ENCODE measurements at places on chromosomes 5 and 9.

DNA sequence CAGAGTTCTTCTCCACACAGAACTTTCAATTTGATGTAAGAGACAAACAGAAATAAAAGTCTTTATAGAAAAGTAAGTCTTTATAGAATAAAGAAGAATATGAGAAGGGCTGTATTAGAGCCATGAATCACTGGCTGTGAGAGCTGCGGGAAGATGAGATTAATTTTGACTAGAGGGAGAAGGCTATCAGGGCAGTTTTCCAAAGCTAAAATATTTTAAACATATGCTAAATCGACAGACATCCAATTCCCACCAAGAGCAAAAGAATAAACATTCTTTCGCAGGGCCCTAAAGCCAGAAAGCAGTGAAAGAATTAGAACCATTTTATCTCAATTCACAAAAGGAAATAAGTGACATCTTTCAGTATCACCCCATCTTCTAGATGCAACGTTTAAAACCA is 208.3 kb upstream of the MAP3K1 start:
- DNase-seq, result peak; percentile 81

GRCh38 chr5:171444582-171444981 is 25.1 kb downstream of the FGF18 start:
- DNase-seq, result no peak

- DNase-seq, result no peak
These were observed 56.4 kb downstream of the GTF3C4 start for GRCh38 chr9:132726576-132727130.

DNA sequence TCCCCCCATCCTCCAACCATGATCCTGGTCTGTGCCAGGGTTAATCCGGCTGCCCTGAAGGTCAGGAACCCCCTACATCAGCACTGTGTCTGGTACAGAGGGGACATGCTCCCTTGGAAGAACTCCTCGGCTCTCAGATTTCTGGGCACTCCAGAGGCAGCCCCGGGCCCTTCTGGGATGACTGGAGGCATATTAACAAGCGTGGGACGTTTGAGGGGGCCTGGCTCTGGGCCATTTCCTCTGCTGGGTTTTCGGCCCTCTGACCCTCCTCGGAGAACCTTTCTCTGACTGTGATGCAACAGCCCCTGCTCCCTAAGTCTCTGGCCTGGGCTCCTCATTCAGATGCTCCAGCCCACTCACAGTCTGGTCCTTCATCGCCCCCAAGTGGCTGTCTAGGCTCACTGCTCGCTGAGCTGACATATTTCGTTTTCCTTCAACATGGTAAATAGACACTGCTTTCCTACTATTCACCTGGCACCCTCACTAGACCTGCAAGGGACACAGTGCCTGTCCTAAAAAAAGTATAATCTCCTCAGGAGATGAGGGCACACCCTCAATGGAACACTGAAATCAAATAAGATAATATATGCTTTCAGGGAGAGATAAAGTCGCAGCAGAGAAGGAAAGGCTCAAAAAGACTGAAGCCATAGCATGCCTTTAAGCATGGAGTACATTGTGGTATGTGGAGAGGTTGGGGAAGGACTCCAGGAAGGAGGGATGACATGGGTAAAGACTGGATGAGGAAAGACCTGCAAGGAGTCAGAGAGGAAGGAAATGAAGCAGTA is 404.7 kb upstream of the TRPC7 start:
- DNase-seq, result peak; percentile 67

- DNase-seq, result no peak
These were observed 18.8 kb downstream of the UBE2R2 start for GRCh38 chr9:33835625-33836260.

DNA sequence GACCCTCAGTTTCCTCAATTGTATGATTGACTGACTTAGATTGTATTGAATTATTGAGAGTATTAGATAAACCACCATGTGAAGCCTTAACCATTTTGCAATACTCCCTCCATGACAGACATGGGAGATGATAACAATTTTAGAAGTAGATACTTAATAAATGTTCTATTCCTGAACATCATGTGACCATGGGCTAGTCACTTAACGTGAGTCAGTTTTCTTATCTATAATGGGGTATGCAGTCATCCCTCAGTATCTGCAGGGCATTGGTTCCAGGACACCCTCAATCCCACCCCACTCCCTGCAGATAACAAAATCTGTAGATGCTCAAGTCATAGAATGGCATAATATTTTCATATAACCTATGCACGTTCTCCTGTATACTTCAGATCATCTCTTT is 31.0 kb downstream of the SNX18 start:
- no peak for DNase-seq

DNA sequence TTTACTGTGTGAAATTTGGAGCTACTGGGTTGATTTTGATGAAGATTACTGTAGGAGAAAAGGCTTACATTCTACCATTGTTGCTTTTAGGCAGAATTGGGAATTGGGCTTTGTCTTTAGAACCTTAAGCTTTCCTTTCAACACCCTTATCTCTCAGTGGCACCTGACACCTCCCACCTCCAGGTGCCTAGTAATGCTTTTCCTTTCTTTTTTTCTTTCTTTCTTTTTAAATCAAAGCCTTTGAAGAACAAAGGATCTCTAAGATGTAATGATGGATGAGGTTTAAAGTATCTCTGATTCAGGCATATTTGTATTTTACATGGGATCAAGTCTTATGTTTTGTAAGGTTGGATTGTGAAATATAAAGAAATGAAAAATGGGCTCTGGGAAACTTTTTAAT is 2.9 kb upstream of the ADGRV1 start:
- no peak for DNase-seq

DNA sequence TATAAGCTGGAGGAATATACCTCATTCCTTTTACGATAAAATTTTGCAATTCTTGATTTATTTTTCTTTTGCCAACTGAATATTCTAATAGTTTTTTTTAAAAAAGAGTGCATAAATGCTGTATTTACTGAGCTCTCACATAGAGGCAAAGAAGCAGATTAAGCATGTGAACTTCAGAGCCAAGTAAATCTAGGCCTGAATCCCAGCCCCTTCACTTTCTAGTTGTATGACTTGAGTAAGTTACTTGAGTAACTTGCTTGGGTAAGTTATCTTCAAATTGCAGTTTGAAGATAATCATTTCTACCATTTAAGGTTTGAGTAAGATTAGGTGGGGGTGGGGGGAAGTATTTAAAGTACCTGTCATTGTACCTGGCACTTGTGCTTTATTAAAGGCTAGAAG is 21.8 kb downstream of the LURAP1L start:
- no peak for DNase-seq

DNA sequence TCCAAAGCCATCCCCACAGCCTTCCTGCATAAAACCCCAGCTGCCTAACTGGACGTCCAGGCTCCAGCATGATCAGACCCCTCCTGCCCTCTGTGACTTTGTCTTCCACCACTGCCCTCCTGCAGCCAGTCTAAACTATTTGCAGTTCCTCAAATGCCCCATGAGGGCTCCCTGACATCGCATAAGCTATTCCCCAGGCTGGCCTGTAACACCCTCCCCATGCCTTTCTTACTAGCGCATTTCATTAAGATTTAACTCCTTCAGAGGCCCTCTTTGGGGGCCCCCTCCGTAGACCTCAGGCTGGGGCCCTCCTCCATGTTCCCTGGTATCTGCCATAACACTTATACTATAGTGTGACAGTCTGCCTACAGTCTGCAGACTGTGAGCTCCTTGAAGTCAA is 15.5 kb upstream of the SMIM23 start:
- DNase-seq, result no peak

- no peak for DNase-seq
These were observed 56.9 kb upstream of the PLPP1 start for GRCh38 chr5:55591686-55592085.

DNA sequence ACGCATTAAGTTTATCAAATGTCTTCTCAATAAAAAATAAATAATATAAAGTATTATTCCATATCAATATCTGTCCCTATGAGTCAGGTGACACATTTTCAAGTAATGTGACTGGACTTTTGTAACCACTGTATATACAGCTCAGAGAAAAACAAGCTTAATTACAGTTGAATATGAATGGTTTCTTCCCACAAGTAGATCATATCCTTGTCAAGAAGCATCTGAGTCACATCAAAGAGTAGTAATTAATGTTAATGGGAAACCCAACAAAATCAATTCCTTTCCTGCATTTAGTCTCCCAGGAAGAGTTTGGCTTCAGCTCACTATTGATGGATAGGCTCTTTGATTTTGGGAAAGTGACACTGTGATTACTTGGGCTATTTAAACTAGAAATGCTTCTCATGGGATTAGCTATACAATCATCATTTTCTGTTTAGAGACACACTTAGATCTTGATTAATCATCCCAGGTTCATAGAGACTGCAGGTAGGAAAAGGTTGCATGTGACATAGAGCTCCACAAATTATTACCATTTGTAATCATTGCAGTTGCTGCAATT is 292.9 kb downstream of the GABRG2 start:
- DNase-seq, result no peak

GRCh38 chr5:168317521-168318147 is 26.2 kb downstream of the WWC1 start:
- peak; percentile 24 for DNase-seq

- no peak for DNase-seq
These were observed 361.2 kb downstream of the NPR3 start for GRCh38 chr5:33072296-33072695.

DNA sequence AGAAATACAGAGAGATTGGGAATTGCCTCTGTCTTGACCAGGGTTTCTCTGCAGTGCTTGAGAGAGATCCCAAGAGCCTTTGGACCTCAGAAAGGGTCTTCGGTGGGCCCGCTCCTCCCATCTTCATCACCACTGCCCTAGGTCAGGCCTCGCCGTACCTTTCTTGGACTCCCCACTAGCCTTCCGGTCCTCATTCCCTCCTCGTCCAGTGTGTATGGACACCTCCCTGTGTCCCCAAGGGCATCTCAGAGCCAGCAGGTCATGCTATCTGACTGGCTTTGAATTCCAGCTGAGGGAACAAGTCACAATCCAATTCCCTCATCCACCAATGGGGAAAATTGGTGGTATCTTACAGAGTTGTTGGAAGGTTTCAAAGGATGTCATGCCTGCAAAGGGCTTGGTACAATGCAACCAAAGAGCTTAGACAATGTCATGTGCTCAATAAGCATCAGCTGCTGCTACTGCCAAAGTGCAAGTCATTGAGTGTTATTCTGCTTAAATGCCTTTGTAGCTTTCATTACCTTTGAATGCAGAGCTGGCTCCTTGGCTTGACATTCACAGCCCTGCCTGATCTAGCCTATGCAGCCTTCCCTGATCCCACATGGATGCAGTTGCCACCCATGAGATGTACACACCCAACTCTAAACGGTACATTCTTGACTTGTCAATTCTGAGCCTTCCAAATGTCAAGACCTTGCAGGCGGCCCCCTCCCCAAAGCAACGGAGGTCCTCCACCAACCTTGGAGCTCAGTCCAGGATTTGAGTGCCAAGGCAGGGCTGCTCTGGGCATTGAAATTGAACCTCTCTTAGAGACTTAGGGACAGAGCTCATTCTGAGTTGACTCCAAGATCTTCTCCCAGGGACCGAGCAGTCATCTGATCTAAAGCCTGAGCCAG is 58.0 kb downstream of the HRH2 start:
- no peak for DNase-seq

GRCh38 chr9:127541865-127542264 is 70.2 kb upstream of the STXBP1 start:
- DNase-seq, result no peak

DNA sequence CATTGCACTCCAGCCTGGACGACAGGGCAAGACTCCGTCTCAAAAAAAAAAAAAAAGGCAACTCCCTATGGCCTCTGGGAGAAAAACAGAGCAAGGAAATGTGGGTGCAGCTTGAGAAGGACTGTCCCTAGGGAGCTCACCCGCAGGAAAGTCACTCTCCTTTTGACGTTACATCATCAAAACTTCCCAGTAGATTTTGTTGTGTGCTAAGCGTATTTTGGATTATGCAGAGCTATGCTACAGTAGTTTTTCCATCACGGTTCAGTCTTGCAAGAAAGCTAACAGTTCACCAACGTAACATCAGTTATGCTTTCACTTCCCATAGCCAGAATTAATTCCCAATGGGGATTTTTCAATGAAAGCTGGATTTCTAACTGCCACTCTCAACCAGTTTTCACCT is 138.8 kb downstream of the HSD17B3 start:
- peak; percentile 40 for DNase-seq

- no peak for DNase-seq
These were observed 33.9 kb upstream of the ALDH1B1 start for GRCh38 chr9:38358390-38359296.

GRCh38 chr9:133842721-133843227 is 104.6 kb upstream of the SARDH start:
- no peak for DNase-seq

DNA sequence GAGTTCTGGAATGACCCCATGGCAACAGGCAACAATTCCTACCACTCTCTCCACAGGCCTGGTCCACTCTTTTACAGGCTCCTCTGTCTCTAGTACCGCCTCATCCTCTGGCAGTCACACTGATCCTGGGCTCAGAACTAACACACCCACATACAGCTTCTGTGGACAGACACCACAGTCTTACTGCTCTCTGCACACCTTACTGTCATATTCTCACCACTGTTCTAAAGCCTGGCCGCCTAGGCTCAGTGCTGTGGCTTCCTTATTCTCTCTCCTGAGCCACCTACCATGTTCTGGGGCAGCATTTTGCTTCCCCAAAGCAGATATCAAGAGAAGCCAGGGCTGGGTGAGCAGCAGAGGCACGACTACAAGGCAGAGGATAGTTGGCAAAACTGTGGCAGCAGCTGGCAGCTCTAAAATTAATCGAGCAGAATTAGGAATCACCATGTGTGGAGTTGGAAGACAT is 14.8 kb downstream of the REEP5 start:
- peak; percentile 52 for DNase-seq

DNA sequence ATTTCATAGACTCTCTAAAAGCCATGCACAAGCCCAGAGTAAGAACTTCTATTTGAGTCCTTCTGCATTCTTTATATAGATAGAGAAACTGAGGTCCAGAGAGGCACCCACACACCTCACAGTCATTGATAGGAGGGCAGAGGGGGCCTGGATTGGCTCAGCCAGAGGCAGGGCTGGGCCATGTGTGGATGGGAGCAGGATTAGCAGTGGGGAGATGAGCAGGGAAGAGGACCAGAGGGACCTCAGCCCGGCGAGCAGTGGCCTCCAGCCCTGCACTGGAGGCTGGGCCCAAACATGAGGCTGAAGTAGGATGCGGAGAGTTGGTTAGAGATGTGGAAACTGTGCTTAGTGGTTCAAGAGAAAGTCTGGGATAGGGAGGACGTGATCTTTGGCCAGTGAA is 34.0 kb downstream of the PPARGC1B start:
- no peak for DNase-seq

GRCh38 chr9:129283705-129284606 is 105.9 kb upstream of the IER5L start:
- no peak for DNase-seq

GRCh38 chr5:116733991-116734975 is 159.7 kb upstream of the SEMA6A start:
- DNase-seq, result no peak

DNA sequence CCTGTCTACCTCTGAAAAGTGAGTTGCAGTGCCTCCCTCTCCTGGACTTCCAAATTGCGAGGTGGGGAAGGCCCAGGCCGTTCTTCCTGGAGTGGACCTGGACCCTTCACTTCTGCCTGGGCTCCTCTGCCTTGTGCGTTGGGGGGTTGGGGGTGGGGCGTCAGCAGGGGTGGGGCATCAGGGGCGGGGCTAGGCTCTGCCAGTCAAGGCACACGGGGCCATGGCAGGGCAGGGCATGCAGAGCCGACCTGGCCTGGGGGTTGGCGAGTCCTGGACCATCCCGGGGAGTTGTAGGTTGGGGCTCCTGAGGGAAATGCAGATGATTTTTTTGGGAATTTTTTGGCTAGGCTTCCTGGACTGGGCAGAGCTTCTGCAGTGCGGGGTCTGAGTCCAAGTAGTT is 87.1 kb downstream of the EHMT1 start:
- no peak for DNase-seq

Measured in muscle of leg (tissue), 16 donors.